ENCODE measurements at places on chromosomes 5 and 9.

DNA sequence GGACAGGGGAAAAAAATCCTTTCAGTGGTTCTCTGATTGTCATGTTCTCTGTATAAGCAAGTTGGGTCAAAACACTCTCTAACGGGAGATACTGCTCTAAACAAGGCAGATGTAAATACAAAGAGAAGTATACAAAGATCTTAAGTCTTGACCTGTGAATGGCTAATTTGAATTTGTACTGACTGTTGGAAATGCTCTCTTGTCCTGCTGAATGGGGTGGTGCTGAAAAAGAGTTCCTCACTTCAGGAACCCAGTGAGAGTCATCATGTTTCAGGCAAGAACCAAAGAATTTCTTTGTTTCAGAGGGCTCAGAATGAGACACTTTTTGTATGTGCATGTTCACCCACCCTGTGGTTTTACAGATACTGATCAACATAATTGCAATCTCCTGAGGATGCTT is 461.0 kb downstream of the NR2F1-AS1 start:
- no peak for DNase-seq

DNA sequence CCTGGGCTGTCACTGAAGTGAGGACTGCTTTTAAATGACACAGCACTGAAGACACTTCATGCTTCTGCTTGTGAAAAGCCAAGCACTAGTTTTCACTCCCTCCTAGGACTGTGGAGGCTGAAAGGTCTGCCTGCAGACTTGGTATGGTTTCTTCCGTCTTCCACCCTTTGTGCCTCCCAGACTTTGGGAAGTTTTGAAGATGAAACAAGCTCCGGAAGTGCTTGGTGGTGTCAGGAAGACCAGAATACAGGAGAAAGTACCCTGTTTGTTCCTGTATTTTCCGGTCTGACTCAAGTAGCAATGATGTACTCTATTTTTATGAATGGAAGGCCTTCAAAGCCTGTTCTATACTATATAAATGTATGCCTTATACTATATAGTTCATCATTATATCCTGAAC is 222.7 kb downstream of the PDZD2 start:
- DNase-seq = no peak

DNA sequence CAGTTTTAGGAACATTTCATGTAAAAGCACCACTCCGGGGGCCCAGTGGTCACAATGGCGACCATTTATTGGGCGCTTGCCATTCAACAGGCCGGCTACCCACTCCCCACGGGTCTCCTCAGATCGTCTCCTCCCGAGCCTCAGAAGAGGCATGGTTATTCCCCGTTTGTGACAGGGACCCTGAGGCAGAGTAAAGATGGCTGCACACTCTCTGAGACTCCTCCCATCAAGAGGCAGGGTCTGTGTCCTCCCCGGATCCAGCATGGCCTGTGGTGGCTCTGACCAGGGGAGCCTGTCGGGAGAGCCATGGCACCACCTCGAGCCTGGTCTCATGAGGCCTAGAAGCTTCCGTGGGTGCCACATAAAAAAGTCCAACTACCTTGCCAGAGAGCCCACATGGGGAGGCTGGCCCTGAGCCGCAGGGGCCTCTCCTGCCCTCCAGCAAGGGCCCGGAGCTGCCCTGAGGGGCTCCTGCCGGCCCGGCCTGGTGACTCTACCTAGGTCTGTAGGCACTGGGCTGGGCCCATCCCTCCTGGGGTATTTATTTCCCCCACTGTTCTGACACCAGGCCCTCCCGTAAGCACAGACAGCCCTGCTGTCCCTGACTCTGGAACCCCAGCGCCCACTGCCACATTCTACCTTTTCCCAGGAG is 90.8 kb downstream of the VAV2 start:
- no peak for DNase-seq

- peak; percentile 21 for DNase-seq
These were observed 19.6 kb upstream of the ZNF462 start for GRCh38 chr9:106843371-106843770.

DNA sequence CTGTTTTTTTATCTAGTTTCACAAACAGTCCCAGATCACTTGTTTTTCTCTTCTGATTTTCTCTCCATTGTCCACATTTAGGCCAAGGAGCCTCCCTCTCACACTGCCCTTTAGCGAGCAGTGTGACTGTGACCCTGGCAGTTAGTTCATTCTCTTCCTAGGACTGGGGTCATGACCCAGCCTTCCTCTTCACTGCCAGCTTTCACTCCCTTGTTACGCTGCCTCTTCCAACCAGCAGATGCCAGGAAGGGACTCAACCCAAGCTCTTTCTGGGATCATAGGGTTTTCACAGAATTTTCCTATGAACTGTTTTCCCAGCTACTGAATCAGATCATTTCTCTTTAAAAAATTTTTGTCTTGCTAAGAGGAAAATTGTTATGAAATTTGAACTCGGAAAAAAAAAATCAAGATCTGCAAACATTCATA is 70.9 kb downstream of the LMNB1 start:
- DNase-seq = no peak

DNA sequence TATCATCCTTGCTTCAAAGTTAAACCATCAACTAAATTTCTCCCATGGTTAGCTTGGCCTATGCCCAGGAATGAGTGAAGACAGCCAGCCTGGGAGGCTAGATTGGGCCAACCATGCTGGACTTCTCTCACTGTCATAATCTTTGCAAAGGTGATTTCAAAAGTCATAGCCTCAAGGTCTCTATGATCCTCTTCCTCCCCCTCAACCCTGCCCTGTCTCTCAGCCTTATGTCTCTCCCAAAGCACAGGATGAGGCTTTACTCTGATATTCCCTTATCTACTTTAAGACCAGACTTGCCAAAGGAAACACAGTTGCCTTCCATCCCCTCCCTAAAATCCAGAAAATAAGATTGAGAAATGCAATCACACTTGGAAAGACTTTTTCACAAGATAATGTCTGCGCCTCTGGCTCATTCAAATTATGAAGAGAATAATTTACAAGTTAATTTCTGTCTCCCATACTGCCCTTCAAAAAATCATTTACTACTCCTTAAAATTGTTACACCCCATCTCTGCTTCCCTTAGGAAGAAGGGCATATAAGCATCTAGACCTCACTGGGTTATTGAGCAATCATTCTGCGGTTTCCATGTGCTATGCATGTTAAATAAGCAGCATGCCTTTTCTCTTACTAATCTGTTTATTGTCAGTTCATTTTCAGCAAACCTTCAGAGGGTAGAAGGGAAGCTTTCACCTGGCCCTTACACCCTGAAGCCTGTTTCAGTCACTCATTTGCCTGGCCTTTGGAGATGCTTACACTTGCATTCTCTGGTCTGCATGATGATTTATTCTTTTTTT is 113.8 kb upstream of the ANKRD55 start:
- DNase-seq = no peak

Measured in cardiac muscle cell (in vitro differentiated cells and primary cell).